Mononuclear cell (primary cell): ENCODE measurements at places on chromosomes 5 and 9. TPM values are rescaled to one million over a fixed set of nuclear protein-coding genes. Genes with fewer than 3 reads are reported as not detected.

Gene CNTNAP3B
- under 0.01 TPM for total RNA-seq

Gene UNC13B
- total RNA-seq, result 0.31 TPM

Gene GRM6
- total RNA-seq, result not detected

Gene FOXD4
- total RNA-seq, result not detected
